Activated T-cell treated with anti-CD3 and anti-CD28 coated beads, Interleukin-2, amount 50 U/mL, for 1 hour (primary cell): ENCODE measurements at places on chromosomes 12 and 14.
A peak's percentile ranks its signal among the peaks of the same experiment; 100 is the strongest.

DNA sequence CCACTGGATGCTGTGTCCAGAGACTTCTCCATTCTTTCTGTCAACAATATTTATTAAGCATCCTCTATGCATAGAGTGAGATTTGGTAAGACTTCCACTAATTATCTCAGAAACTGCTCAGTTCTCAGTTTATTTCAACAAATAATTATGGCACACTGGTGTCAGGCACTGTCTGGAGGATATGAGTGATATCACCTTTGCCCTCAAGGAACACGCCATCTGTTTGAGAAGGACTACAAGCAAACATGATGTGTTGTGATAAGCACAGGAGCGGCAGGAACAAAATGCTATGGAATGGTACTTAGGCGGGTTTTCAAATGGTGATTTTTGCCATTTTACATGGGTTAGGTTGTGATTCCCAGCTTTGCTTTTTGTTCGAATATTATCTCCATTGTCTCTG lies 229.2 kb downstream of the DPF3 start:
- DNase-seq, result no peak

DNA sequence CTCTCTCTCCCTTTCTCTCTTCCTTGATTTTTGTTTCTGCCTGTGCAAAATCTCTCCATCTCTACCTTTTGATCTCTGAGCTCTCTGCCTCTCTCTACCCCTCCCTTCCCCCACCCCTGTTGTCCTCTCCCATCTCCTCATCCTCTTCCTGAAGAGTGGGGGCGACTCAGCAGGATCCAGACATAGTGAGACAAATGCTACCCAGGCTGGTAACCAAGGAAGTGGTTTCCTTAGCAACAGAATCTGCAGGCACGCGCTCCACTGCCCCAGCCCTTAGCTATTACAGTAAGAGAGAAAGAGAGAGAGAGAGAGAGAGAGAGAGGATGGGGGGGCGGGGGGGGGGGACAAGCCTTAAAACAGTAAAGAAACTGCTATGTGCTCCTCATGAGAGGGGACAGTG lies 85.6 kb downstream of the CMKLR1 start:
- DNase-seq, result no peak

DNA sequence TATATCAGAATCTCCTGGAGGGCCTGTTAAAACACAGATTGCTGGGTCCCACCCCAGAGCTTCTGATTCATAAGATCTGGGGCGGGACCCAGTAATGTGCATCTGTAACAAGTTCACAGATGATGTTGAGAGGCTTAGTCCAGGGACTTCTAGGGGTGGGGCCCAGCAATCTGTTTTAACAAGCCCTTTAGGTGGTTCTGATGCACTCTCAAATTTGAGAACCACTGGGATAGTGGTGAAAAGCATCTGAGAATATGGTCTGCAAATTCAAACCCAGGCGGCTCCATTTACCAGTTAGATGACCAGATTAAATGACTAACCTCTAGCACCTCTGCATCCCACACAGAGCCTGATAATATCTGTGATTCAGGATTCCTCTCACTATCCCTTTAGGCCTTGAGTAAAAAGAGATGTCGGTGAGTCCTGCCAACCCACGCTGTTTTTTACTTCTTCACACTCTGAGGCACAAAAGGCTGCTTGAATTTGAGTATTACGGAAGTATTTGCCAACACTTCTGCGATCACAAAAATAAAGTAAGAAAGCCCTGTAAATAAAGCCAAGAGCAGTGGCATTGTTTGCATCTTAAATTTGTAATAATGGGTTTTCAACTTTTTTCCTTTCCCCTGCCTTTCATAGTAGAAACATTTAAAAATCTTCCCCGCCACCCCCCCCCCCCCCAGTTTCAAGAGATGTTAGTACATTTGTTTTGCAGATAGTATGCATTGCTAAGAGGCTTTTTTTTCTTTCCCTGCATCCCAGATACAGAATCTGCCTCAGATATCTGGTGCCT lies 1.8 kb upstream of the FRS2 start:
- DNase-seq, result no peak

GRCh38 chr12:129325566-129325965 lies 472.3 kb downstream of the GLT1D1 start:
- DNase-seq, result no peak

DNA sequence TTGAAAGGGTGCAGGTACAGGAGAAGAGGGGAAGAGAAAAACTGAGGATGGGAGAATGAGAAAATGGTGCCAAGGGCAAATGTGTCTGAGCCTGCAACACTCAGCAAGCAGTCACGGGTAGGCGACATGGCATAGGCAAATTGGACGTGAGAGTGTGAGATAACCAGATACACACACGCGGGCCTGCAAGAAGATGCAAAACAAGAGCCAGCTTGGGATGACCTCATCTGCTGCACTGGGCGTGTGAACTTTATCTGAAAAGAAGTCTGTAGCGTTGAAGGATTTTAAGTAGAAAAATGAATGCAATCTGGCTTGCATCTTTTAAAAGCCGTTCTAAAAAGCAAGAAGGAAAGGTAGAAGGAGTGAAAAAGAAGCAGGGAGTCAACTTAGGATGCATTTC lies 160.4 kb downstream of the NTF3 start:
- no peak for DNase-seq

- no peak for DNase-seq
Measured at GRCh38 chr14:96359959-96360358, 3.2 kb downstream of the ATG2B start.

DNA sequence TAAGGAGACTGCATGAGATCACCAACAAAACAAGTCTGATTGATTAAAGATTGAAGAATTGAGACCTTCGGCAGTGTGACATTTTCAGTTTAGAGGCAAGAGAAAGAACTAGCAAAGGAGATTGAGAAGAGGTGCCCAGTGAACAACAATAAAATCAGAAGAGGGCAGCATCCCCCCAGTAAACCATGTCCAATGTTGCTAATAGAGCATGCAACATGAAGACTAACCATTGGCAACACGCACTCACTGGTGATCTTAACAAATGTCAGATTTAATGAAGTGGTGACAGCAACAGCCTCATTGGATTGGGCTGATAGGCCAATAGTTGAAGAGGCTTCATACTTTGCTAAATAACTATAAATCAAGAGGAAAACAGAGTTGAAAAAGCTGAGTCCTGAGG lies 20.7 kb upstream of the TAS2R14 start:
- DNase-seq, result no peak

GRCh38 chr12:124543590-124544310 lies 23.7 kb downstream of the NCOR2 start:
- DNase-seq, result no peak

DNA sequence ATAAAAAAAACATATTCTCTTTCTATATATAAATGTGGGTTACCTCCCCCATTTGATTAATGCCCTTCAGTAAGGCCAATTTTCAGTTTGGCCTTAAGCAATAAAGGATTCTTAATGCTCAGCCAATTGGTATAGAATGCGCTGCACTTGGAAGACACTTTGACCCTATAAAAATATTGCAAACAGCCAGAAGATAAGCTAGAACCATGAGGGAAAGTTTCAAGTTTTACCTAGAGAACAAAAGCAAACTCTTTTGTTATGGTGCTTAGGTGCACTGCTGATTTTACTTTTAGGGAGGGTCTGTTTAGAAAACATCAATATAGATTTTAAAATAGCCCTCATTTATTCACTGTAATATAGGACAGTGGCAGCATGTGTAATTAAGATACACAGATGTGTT lies 251.6 kb upstream of the SLC16A7 start:
- DNase-seq, result no peak

- no peak for DNase-seq
Measured at GRCh38 chr14:37642125-37642524, 46.7 kb downstream of the TTC6 start.

GRCh38 chr12:46266869-46267574 lies 1.8 kb downstream of the SLC38A1 start:
- peak; percentile 70 for DNase-seq

DNA sequence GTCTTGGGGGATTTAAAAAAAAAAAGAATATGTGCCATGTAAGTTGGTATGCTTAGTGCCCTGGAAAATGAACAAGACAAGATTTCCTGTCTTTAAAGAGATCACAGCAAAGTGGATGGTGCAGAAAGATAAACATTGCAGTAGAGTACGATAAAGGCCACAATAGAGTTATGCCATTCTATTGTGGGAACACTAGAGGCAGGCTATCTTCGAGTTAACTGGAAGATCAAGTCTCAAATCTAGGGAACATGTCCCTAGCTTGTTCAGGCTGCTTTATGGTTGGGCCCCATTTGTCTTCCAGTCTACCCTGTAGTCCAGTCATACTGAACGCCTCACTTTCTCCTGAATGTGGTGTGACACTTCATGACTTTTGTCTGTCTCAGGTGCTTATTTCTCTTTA lies 18.7 kb upstream of the CCT2 start:
- no peak for DNase-seq
